ENCODE measurements at places on chromosomes 6 and 20.

DNA sequence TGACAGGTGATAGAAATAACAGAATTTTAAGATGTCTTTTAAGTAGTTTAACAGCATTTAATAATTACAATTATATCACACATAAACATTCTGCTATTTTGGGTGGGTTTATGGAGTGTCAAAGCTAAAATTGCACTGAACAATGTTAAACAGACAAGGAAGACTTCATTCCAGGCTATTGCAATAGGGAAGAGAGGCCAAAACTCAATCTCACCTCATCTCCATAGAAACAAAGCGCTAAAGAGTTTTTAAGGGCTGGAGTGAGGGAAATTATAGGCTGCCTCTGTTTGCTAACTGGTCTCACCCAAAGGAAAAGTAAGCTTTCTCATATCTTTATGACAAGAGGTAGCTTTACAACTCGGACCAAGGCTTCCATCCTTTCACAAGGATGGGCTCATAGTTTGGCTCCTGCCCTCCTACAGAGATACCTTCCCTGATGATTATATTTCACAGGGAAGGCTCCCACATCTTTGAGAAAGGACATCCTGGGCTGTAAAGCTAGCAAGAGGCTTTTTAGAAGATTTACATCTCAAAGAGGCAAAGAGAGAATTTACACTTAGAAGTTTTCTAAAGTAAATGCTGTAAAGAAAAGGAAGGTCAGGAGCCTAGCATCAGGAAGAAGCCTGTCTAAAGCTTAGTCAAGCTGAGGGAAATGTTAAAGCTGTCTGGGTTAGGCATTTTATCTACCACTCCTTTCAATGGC, 350.2 kb upstream of the IMPG1 start:
- no peak for DNase-seq

GRCh38 chr20:1741309-1742048, 83.9 kb upstream of the SIRPG start:
- DNase-seq: no peak

DNA sequence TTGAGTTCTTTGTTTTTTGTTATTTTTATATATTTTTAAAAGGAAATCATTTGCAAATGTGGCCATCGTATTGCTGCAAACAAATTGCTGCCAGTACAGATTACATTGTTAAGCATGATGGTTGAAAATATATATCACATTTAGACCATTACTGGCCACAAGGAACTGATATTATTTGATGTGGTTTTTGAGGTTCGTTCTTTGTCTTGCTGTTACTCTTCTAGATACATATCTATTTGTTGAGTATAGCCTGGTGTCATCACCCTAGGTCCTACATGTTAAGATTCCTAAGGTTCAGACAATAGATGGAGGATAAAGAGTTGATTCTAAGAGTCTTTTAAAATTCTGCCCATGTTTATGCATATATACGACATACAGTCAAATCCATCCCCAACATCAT, 306.0 kb downstream of the FARS2 start:
- no peak for DNase-seq

DNA sequence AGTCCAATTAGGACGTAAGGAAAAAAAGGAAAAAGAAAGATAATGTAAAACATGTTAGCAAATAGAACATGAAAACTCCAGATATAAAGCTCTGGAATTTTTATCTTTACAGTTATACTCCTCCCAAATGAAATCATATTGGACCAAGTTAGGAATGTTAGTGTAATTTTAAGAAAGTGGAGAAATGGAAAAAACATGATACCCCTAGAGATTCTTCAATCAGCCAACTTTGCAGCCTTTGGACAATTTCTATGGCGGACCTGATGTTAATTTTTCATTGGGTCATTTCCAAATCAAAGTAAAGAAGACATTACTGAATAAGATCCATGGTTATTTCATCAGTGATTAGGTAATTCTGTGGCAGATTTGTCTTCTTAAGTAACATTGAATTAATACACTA, 748.7 kb downstream of the RFPL4B start:
- no peak for DNase-seq

GRCh38 chr20:56447227-56447626, 21.2 kb upstream of the RTF2 start:
- no peak for DNase-seq

DNA sequence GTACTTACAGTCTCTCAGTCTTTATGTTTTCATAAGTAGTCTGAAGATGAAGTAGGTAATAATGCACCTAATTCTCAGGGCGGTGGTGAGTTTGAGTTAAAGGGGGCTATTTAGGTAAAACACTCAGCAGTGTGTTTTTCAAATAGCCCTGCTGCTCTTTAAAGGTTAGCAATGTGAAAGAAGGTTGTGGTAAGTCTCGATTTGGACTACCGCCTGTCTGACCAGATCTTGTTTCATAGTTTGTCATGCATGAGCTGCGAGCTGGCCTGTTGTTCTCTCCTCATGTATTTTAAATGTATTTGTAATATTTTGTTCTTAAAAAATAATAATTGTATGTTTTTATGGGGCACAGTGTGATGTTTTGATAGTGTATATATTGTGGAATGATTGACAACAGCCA, 340.2 kb downstream of the DHX35 start:
- no peak for DNase-seq

DNA sequence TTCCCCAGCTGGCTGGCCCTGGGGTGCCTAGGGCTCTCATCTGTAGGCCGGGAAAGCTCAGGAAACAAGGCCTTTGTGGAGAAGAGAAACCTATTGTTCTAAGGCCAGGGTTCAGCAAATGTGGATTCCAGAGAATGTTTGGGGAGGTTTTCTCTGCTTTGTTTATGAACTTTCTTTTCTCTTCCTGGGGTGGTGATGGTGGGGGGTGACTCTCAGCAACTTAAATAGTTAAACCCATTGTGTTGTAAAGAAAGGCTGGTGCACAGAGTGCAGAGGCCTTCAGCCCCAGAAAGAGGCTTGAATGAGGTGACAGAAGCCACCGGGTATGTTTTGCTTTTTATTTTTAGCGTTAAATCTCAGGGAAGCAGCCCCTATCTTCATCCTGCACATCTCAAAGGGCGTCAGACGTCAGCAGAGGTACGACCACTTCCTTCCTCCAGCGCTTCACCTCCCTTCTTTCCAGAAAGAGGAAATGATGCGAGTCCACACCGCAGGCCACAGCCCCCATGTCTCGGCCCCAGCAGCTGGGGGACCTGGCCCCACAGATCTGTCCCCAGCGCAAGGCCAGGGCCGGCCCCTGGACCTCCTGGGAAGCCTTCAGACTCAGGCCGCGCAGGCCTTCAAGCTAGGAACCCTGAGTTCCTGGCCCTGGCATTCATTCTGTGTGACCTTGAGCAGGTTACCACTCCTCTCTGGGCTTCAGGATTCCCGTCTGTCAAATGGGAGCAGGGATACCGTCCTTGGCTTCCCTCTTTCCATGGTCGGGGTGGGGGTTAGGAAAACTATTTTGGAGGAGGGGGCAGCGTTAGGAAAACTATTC, 605 bp upstream of the PPP1R16B start:
- peak; percentile 72 for DNase-seq

- DNase-seq: no peak
These were observed 5.5 kb downstream of the SIRT5 start for GRCh38 chr6:13579911-13580310.

GRCh38 chr20:31716818-31717477, 5.7 kb downstream of the BCL2L1 start:
- no peak for DNase-seq

- peak; percentile 49 for DNase-seq
These were observed 223.9 kb downstream of the TSHZ2 start for GRCh38 chr20:53195876-53196610.

DNA sequence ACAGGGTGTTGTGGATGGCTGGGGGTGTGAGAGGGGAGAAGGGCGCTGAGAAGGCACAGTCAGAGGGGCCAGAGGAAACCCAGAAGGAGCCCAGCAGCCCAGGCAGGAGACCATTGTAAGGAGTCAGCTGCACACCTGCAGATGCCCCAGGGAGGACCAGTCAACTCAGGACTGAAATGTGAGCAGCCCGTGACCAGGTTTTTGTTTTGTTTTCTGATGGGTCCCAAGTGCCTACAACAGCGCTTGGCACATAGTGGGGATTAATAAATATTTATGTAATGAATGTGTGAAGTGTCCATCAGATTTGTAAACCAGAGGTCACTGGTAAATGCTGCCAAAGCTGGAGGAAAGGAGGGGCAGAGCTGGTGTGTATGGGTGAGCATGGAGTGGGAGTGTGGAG, 30.2 kb downstream of the TRAM2 start:
- no peak for DNase-seq

GRCh38 chr6:150575836-150576235, 23.8 kb upstream of the PLEKHG1 start:
- DNase-seq: no peak

- no peak for DNase-seq
These were observed 16.9 kb downstream of the SERINC1 start for GRCh38 chr6:122454673-122455072.

GRCh38 chr6:169220068-169220964, 33.3 kb downstream of the THBS2 start:
- DNase-seq: no peak

GRCh38 chr6:169323221-169323620, 69.6 kb upstream of the THBS2 start:
- DNase-seq: no peak

- no peak for DNase-seq
These were observed 105.3 kb upstream of the KCNG1 start for GRCh38 chr20:51128198-51128597.

DNA sequence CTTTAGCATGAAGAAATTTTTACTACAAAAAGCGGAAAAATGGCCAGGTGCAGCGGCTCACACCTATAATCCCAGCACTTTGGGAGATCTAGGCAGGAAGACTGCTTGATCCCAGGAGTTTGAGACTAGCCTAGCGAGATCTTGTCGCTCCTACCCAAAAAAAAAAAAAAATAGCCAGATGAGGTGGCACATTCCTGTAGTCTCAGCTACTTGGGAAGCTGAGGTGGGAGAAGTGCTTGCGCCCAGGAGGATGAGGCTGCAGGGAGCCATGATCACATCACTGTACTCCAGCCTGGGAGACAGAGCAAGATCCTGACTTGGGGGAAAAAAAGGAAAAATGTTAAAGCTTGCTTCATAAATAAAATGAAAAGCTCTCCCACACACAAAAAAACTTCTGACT, 14.5 kb downstream of the NUDT3 start:
- no peak for DNase-seq

DNA sequence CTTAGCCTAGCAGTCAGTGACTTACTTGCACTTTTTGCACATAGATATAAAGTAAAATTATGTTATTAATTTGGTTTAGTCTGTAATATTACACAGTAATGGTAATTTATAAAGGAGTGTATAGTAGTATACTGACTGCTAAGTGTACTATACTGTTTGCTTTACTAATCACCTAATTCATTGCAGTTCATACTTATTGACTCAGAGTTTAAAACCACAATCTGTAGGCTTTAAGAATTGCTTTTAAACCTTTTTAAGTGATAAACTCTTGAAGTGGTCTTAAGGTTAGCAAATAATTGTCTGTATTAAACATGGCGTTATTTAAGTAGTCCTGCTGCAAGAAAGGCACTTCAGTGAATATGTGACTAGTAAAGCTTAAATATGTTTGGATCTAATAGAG, 151.5 kb downstream of the QKI start:
- no peak for DNase-seq

GRCh38 chr6:38801305-38801704, 86.2 kb downstream of the DNAH8 start:
- DNase-seq: no peak

GRCh38 chr6:128062882-128063603, 162.2 kb upstream of the THEMIS start:
- DNase-seq: no peak

DNA sequence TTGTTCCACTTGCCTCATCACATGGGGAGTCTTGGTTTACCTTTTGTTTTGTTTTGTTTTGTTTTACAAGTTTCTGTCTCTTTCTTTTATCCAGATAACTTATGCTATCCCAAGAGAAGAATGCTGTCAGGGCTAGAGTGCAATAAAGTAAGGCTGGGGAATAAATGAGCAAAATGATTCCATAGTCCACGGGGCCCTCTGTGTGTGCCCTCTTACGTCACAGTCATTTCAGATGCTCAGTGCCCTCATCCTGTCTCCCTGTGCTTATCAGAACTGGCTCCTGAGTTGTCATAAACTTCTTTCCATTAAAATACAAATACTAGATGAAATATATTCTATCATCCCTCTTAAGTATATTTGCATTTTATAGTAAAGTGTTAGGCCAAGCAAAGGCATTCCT, 30.8 kb upstream of the ENPP1 start:
- no peak for DNase-seq

DNA sequence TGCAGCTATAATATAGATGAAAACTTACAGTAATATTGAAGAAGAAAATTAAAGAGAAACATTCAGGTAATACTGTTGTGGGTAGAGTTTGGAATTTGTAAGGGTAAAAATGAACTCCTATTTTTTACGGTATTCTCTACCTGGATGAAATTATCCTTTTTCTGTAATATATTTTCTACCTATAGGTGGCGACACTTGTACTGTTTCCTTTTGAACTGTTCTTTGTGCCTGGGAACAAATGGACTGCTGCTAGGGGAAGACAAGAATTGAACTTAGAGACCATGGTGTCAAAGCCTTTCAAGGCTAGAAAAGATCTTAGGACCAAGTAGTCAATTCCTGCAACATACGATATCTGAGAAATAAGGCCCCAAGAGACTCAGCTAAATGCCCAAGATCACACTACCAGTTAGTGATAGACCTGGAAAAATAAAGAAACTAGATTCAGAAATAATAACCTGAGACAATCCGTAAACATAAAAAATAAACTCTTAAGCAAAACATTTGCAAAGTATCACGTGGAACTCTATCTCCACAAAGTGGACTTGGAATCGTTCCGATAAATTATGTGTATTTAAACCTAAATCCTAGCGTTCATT, 383.8 kb downstream of the TFAP2A start:
- DNase-seq: no peak

DNA sequence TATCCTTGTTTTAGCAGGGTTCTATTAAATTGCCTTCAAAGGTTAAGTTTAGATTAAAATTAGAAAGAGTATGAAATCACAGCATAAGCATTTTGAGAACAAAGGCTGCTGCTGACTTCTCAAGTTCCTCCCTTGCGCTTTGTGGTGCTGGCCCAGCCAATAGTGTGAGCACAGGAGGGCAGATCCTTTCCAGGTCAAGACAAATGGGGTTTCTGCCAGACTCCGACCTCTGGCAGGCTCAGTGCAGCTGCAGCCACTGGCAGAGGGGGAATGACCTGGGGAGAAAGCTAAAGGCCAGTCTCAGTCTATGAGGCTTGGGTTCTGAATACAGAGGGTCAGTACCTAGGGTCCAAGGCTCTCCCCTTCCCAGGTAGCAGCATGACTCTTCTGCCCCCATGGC, 27.0 kb downstream of the CLIC5 start:
- no peak for DNase-seq

DNA sequence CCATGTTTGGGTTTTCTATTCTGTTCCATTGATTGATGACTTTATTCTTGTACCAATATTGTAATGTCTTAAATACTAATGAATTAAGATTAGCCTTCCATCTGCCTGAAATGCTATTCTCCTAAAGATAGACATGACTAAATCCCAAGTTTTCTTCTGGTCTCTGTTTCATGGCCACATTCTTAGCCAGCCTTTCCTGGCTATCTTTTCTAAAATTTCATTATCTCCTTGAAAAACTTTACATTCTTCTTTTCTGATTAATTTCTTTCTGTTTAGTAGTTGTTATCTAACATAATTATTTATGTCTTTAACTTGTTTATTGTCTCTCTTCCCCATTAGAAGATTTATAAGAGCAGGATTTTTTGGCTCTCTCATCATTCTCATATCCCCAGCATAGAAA, 4.4 kb upstream of the PRIM2 start:
- DNase-seq: no peak

Data from RWPE2 (cell line).